GDM1 (cell line): ENCODE measurements at places on chromosomes 13 and 19.

- DNase-seq, result no peak
Measured at GRCh38 chr13:113802761-113803160, 43.7 kb downstream of the TMEM255B start.

DNA sequence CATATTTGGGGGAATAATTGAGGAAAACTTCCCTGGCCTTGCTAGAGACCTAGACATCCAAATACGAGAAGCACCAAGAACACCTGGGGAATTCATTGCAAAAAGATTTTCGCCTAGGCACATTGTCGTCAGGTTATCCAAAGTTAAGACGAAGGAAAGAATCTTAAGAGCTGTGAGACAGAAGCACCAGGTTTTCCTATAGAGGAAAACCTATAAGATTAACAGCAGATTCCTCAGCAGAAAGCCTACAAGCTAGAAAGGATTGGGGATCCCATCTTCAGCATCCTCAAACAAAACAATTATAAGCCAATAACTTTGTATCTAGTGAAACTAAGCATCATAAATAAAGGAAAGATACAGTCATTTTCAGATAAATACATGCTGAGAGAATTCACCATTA, 114.9 kb downstream of the PIBF1 start:
- no peak for DNase-seq

- DNase-seq, result no peak
Measured at GRCh38 chr19:843180-843835, 2.5 kb downstream of the PRTN3 start.

DNA sequence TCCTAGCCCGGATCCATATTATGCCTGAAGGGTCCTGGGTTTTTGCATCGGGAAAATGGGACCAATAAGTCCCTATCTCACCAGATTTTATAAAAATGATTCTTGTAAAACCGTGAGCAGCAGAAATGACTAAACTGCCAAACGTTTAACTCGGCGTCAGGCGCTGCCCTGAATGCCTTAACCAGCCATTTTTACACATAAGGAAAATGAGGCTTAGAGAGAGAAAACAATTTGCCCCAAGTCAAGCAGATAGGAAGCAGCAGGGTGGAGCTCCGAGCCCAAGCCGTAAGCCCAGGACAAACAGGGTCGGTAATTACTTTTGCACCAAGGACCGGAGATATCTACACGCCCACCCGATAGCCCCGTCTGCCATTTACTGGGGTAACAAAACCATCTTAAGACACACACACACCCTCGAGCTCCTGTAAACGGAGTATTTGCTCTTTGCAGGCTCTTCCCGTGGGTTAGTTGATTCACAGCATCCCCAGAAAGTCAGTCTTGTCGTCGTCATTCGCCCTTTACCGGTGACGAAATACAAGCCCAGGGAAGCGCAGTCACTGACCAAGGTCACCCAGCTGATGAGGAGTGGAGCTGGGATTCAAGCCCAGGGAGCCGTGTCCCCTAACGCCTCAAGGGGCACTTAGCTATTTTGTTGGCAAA, 16.0 kb upstream of the MRI1 start:
- peak; percentile 4 for DNase-seq

GRCh38 chr19:39843919-39844793, 2.0 kb downstream of the FBL start:
- no peak for DNase-seq

DNA sequence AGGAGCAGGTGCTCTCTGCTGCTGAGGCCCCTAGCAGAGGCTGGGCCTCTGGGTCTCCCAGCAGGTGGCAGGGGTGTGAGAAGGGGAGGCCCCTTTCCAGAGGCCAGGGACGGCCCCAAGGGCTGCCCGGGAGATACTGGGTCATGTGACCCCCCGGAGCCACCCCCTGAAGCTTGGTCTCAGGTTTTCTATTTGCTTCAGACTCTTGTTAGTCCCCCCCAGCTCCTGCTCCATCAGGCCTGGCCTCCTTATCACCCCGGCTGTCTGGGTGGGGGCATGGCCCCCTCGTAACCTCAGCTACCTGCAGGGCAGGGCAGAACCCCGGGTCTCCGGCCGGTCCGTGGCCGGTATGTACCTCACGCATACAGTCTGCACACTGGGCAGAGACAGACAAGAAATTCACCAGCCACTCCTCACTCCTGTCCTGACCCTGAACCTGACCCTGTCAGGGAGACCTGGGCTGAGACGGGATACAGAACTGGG, 13.2 kb upstream of the TCF3 start:
- DNase-seq, result no peak

DNA sequence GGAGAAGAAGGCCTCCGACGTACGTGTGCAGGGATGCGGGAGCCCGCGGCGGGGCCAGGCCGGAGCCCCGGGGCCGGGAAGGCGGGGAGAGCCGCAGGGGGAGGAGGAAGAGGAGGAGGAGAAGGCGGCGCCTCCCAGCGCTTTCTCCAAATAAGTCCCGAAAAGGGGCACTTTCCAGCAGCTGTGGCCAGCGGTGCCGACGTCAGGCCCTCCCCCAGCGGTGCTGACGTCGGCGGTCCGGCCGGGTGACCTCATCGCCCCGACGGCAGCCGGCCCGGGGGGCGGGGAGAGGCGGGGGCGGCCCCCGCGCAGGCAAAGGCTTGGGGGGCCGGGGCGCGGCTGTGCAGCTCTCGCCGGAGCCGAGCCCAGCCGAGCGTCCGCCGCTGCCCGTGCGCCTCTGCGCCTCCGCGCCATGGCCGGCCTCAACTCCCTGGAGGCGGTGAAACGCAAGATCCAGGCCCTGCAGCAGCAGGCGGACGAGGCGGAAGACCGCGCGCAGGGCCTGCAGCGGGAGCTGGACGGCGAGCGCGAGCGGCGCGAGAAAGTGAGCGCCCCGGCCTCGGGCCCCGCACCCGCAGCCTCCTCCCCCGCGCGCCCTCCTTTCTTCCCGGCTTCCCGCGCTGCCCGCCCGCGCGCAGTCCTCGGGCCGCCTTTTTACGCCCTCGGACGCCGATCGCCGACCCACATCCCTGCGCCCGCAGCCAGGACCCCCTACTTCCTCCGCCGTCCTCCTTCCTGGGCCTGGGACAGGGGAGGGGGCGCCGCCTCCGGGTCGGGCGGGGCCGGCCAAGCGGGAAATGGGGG, at the start of gene TPM4:
Gene TPM4, plus strand, starts transcription at position 342 of the 804 bp plus-strand sequence. Its CDS starts 71 bp downstream, at position 413.
- peak; percentile 90 for DNase-seq
